Activated CD4-positive, alpha-beta T cell treated with anti-CD3 and anti-CD28 coated beads, Interleukin-2, amount 10 ng/mL, durations not matched to agents 24 days and 14 days (primary cell): ENCODE measurements at places on chromosomes 2 and 18. TPM values are rescaled to one million over a fixed set of nuclear protein-coding genes. Genes with fewer than 3 reads are reported as not detected.

The ANO7 gene
- 2.8 and 3.5 TPM in 2 replicates for total RNA-seq

The TSGA10 gene
- 3.2 and 3.7 TPM in 2 replicates for total RNA-seq

The RASGRP3 gene
- 3.3 and 5.3 TPM in 2 replicates for total RNA-seq

The AMER3 gene
- not detected in 2 replicates for total RNA-seq

The IL36A gene
- 0.23 TPM in 1 of 2 replicates, not detected in the other for total RNA-seq

The KIF5C gene
- total RNA-seq: 16.9 and 20.0 TPM in 2 replicates

The RAMP1 gene
- 17.6 TPM in 2 replicates for total RNA-seq

The CCBE1 gene
- total RNA-seq: not detected in 2 replicates

GRCh38 chr2:760001-760400 is 82.8 kb upstream of the TMEM18 start:
- peaks cover 18% of the 10 kb centered on the region for H3K27me3 ChIP-seq
- H3K27ac ChIP-seq: no peak overlapping the region
- no peaks in the 10 kb centered on the region for H3K4me1 ChIP-seq
- H3K36me3 ChIP-seq: no peaks in the 10 kb centered on the region

DNA sequence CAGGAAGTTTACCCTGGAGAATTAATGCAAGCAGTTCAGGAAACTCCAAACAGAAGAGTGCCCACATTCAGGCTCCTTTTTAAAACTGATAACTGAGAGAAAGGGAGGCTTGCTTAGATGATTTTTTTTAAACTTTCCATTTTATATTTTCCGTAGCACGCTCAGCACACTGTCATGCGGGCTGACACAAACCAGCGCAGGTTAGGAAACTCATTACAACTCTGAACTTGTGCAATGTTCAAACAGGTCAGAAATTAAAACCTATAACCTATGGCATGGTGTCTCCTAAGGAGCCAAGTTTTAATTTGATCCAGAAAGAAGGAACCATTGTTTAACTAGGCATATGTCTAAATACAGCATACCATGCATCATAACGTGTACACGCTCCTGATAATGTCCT is 117.7 kb upstream of the SMIM21 start:
- no peaks in the 10 kb centered on the region for H3K4me1 ChIP-seq
- DNase-seq: no peak
- no peak overlapping the region for H3K27ac ChIP-seq
- H3K27me3 ChIP-seq: peaks cover 8% of the 10 kb centered on the region
- no peaks in the 10 kb centered on the region for H3K36me3 ChIP-seq

DNA sequence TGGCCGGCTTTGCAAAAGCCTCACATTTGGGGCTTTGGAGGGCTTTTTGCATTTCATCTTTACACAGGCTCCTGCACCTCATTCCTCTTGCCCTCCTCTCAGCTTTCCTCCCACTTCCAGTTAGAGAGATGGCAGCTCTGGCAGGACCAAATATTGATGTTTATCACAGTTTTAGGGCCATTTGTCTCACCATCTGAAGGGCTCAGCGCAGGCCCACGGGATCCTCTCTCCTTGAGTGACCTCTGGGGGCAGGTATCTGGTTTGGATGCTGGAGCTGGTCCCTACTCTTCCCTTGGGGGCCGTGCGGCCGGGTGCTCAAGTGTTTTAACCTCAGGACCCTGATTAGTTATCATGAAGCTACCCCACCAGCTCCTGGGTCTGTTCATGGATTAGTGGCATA is 19.9 kb downstream of the ATOH8 start:
- H3K4me1 ChIP-seq: no peaks in the 10 kb centered on the region
- no peak overlapping the region for H3K27ac ChIP-seq
- no peak for DNase-seq
- H3K4me3 ChIP-seq: no peak overlapping the region
- no peaks in the 10 kb centered on the region for H3K36me3 ChIP-seq

DNA sequence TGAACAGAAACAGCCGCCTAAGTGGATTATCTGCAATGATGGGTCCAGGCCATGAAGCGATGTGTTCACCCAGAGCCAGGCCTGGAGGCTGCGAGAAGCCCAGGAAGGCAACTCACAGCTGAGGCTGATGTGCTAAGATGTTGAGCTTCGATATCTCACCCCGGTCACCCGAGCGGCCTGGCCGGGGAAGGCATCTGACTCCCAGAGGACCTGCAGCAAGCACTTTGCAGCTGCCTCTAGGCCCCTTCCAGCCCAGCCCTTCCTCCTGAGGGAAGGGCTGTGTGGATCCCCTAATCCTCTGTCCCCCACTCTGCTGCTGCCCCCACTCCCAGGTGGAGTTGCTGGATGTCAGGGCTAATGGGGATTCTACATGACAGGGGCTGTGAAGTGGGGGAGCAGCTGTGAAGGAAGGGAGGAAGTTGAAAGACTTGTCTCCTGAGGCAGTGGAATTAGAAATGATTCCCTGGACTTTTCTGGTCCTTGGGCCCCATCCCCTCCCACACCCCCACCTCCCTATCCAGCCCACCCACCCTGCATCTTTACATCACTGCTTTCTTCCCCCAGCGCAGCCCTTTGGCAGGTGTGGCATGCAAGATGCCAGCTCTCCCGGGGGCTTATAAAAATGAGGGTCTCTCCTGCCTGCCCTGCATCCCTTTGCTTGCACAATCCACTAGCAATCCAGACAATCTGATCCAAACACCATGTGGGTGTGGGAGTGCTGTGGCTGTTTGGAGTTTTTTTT is 4.3 kb downstream of the ATP6V1B1 start:
- no peak overlapping the region for H3K4me3 ChIP-seq
- no peaks in the 10 kb centered on the region for H3K4me1 ChIP-seq
- no peak for DNase-seq
- H3K27me3 ChIP-seq: peaks cover 14% of the 10 kb centered on the region
- no peak overlapping the region for H3K27ac ChIP-seq

GRCh38 chr2:147715807-147716206 is 129.0 kb upstream of the ACVR2A start:
- no peak overlapping the region for H3K4me3 ChIP-seq
- H3K27ac ChIP-seq: no peak overlapping the region
- H3K27me3 ChIP-seq: peaks cover 7% of the 10 kb centered on the region
- no peaks in the 10 kb centered on the region for H3K4me1 ChIP-seq

DNA sequence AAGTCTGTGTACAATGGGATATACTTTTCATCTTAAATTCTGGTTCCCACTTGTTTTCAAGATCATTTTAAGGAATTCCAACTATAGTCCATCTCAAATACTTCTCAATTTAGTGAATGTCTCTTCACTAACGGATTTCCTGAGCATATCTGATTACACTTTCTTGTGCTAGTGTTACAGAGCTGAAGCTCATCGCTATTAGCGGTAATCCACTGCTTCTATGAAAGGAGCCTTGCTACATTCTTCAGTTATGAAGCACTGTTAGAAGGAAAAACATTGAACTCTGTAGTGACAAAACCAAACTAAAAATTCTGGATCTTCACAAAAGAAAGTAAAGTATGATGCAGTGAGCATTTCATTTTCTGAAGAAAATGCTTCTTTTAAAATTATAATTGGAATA is 72.0 kb downstream of the AGPS start:
- no peak overlapping the region for H3K4me3 ChIP-seq
- peaks cover 4% of the 10 kb centered on the region for H3K4me1 ChIP-seq
- peaks cover 38% of the 10 kb centered on the region for H3K36me3 ChIP-seq
- no peak for DNase-seq
- H3K27ac ChIP-seq: no peak overlapping the region

DNA sequence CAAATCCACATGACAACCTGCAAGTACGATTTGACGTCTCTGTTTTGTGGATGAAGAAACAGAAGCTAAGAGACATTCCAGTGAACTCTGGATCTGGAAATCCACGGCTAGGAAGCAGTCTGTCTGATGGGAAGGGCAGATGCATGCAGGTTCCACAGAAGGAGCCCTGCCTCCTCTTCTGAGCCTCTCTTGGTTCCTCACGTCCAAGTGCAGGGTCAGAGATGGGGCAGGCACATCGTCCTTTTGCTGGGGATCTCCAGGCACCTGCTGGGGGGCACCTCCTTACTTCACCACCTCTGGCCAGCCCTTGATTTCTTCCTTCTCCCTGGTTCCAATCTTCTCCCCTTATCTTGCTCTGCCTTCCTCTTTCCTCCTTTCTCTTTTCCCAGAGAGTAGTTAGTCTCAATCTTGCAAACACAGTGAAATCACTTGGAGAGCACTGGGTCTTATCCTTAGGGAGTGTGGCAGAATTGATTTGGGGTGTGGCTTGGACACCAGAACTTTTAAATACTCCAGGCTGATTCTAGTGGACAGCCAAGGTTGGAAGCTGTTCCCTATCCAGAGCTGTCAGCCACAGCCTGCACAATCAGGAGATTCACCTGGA is 137.8 kb downstream of the BCL2 start:
- H3K27me3 ChIP-seq: no peaks in the 10 kb centered on the region
- peaks cover 37% of the 10 kb centered on the region for H3K36me3 ChIP-seq
- no peak for DNase-seq
- no peak overlapping the region for H3K4me3 ChIP-seq

DNA sequence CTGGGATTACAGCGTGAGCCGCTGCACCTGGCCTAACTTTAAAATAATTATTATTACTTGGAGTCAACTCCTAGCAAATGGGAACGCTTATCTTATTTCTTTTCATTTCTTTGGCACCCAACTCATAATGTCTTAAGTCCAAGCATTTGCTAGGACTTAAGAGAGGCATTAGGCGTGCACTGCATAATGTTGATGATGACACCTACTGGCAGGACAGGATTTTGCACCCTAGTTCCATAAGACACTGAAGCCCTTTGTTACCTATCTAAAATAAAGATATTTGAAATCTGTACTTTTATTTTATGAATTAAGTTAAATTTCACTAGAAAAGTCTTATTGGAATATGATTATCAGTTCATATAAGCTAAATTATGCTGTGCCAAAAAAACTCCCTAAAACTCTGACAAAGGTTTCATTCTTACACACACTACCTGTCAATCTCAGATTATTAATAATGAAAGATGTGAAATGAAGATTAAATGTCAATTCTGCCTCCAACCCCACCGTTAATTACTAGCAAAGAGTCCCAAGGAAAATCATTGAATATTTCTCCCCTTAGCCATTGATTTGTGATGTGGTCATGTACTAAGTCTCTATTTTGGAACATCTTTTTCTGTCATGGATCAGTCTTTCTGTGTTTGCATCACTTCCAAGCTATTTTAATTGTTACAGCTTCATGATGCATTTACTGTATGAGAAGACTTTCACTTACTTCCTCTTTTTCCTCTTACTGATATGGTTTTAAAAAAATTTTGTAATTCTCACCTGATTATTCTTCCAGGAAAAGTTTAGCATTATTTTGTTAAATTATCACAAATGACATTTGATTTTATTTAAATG is 12.7 kb upstream of the CDH2 start:
- H3K27ac ChIP-seq: no peak overlapping the region
- peak; percentile 65 for DNase-seq
- H3K4me1 ChIP-seq: no peaks in the 10 kb centered on the region
- H3K27me3 ChIP-seq: no peaks in the 10 kb centered on the region
- no peak overlapping the region for H3K4me3 ChIP-seq

DNA sequence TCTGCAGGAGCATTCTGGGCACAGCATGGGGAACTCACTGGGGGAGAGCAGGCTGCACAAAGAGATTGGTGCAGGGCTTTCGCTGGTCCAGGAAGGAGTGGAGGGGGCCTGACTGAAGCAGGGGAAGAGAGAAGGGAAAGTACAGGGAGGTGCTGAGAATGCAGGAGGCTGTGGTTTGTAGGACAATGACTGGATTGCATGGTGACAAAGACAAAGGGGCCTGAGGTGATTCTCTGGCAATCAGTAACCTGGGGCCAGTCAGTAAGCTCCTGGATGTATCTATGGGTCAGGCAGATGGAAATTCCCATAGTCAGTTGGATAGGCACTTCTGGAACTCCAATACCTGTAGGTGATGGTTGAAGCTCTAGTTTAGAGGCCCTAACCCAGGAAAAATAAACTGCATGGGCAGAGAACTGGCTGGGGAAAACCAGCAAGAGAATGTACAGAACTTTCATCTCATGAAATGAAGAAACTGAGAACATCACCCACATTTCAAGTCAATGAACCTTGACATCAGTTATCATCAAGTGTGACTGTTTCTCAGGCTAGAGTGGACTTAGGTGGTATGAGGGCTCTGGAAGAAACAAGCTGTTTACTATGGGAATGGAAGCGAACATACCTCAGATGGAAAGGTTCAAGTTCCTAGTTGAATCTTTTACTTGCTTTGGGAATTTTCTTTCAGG is 193.2 kb downstream of the TPGS2 start:
- H3K27ac ChIP-seq: no peak overlapping the region
- H3K4me1 ChIP-seq: no peaks in the 10 kb centered on the region
- H3K4me3 ChIP-seq: no peak overlapping the region

DNA sequence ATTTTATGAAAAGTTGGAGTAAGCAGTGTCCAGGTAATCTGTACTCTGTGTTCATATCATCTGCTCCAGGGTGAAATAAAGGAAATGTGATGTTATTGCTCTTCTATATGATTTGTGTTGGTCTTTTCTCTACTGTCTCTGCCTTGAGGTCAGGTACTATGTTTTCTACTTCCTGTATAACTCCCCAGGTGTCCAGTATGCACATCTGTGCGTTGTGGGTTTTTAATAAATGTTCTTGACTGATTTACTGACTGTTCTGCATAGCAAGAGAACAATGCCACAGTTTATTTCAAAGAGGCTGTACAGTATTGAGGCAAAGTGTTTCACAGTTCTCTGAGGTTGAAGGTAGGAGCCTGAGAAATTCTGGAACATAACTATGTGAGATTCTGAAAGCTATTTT is 89.7 kb downstream of the BABAM2 start:
- peaks cover 21% of the 10 kb centered on the region for H3K36me3 ChIP-seq
- no peak overlapping the region for H3K27ac ChIP-seq
- no peaks in the 10 kb centered on the region for H3K27me3 ChIP-seq
- H3K4me1 ChIP-seq: peaks cover 23% of the 10 kb centered on the region

DNA sequence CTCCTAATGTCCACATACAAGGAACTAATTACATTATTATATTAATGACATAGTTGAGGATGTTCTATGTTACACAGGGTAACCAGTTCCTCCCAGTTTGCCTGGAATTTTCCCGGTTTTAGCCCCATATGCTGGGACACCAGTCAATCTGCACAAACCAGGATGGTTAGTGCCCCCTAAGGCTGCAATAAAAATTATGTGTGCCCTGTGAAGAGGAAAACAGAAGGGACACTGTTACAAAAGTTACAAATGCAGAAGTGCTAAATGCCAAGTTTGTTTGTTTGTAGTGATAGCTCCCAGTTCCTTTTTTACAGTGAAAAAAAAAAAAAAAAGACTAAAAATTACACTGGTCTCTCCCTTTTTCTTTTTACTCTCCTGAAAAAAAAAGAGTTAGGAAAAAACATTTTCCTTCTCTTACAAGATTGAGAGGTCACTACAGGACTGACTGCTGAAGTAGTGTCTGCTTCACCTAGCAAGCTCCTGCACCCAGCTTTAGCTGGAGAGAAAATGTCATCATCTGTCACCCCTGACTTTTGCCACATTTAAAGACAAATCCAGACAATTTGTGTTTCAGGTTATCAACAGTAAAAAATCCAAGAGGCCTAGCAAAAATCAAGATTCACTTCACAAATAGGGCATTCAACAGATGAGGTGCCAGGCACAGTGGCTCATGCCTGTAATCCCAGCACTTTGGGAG is 3.2 kb downstream of the ANKRD44 start:
- H3K27ac ChIP-seq: peak overlapping the region; percentile 91
- no peak for DNase-seq
- peaks cover 66% of the 10 kb centered on the region for H3K4me1 ChIP-seq
- H3K4me3 ChIP-seq: peak overlapping the region; percentile 90

DNA sequence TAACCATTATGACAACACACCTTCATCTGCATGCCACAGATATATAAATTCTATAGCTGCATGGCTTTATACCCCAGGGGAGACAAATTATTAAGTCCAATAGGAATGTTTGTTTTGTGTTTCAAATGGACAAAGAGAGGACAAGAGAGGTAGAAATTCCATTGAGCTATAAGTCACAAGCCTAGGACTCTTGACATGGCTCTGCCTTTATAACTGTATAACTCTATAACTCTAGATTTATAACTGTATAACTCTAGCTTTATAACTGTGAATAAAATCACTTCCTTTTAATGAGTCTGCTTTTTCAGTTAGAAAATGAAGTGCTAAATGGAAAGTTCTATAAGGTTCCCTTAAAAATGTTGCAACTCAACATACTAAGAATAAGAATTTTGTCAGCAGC is 106.4 kb downstream of the SCN9A start:
- no peaks in the 10 kb centered on the region for H3K36me3 ChIP-seq
- DNase-seq: no peak
- H3K4me3 ChIP-seq: no peak overlapping the region
